NCI-H460 (cell line): ENCODE measurements at places on chromosomes 4 and X. TPM values are rescaled to one million over a fixed set of nuclear protein-coding genes. Genes with fewer than 3 reads are reported as not detected.

MAP9 gene
- total RNA-seq = 13.0 and 13.8 TPM in 2 replicates

CCDC120 gene
- 0.22 and 0.52 TPM in 2 replicates for total RNA-seq

DNA sequence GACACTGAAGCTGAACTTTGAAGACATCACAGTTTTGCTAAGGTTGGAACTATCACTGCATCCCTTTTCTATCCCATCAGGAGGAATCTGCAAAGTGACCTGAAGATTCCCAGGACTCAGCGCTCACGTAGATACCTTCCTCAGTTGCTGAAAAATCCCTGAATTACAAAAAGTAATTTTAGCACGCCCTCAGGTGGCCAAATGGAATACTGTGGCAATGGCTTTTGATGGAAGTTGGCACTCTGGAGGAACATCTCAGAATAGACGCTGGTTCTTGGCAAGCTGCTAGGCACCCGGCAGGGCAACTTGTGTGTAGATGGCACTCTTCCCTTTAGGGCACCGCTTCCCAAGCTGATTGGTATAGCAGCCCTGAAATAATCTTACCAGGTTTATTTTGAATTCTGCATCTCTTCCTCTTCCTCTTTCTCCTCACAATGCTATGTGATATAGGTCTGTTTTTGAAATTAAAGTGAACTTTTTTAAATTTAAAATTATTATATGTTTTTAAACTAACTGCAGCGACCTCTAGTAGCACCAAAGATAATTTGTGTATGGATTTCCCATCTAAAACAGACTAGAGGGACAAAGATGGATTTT lies 16.3 kb upstream of the ESX1 start:
- DNase-seq = peak; percentile 57

GRCh38 chr4:165167650-165168049 lies 39.7 kb upstream of the KLHL2 start:
- no peak for DNase-seq
